GM12891 (cell line): ENCODE measurements at places on chromosomes 3 and 15.

- no peak for DNase-seq
These were observed 356.7 kb upstream of the UMPS start for GRCh38 chr3:124373524-124373923.

GRCh38 chr15:100463515-100463914 lies 65.2 kb downstream of the CERS3 start:
- DNase-seq = no peak

DNA sequence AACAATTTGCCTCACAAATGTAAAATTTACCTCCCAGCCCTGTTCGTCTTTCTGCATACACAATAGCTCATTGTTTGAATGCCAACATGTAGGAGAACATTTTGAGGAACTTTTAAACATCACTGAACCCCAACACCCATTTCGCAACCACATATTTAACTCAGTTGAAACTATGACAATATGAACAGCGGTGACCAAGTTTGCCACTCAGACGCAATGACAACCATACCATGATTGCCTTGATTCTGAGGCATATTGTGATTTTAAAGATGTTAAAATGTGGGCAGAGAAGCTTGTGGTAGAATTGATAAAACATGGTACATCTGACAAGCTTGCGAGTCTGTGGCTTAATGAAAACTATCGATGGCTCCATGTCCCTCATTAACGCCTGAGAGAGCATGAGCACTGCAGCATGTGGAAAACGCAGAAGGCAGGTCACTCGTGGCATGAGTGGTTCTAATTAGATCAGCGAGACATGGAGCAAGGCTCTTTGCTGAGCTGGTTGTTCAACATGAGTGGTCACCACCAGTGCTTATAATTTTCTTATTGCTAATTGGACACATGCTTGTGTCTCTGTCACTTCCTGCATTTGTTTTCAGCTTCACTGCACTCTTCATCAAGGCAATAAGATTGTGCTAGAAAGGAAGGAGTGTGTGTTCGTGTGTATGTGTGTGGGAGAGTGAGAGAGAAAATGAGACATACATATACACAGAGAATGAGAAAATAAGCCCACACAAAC lies 116.8 kb downstream of the CHST2 start:
- no peak for DNase-seq

- DNase-seq = no peak
These were observed 320.8 kb upstream of the CTNNB1 start for GRCh38 chr3:40878464-40878905.

GRCh38 chr3:151305060-151305774 lies 11.4 kb downstream of the GPR87 start:
- no peak for DNase-seq

- no peak for DNase-seq
These were observed 37.7 kb downstream of the SLC6A6 start for GRCh38 chr3:14440168-14440518.

GRCh38 chr15:40750885-40751284 lies 4.2 kb downstream of the RMDN3 start:
- DNase-seq = no peak

DNA sequence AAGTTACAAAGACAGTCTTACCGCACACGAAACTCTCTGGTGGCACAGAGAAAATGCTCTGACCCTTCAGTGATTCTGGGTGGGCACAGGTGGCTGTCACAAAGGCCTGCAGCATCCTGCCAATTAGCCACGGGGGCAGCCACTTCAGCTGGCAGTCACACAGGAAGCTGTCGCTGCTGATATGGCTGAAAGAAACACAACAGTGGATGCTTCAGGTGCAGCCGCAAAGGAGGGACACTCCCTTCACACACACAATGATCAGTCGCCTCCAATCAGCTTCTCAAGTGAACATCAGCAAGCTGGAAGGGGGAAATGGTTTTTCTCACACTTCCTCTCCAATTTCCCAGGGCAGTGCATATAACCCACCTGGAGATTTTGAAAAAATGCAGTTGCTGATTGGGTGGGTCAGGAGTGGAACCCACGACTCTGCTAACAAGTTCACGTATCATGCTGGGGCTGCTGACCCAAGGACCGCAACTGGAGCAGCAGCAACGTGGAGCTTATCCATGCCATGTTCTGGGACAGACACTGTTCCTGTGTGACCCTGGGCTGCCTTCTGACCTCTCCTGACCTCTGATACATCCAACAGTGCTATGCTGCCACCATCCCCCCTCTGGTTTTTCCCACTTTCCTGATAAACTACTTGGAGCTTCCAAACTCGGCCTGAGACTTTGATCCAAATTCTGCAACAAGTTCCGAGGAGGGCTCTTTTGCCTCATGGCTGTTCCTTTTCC lies 106.6 kb downstream of the LRIG1 start:
- DNase-seq = peak; percentile 61

DNA sequence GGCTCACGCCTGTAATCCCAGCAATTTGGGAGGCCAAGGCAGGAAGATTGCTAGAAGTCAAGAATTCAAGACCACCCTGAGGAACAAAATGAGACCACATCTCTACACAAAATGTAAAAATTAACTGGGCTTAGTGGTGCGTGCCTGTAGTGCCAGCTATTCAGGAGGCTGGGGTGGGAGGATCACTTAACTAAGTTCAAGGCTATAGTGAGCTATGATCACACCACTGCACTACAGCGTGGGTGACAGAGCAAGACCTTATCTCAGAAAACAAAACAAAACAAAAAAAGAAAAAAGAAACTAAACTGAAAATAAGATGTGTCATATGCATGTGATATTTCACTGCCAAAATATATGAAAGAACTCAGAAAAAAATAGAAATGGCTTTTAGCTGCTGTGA lies 243.3 kb upstream of the CCDC54 start:
- DNase-seq = no peak

GRCh38 chr3:9897408-9898372 lies 5.0 kb upstream of the IL17RE start:
- DNase-seq = no peak

- DNase-seq = no peak
These were observed 83.3 kb downstream of the TMCO5A start for GRCh38 chr15:38017721-38018120.

DNA sequence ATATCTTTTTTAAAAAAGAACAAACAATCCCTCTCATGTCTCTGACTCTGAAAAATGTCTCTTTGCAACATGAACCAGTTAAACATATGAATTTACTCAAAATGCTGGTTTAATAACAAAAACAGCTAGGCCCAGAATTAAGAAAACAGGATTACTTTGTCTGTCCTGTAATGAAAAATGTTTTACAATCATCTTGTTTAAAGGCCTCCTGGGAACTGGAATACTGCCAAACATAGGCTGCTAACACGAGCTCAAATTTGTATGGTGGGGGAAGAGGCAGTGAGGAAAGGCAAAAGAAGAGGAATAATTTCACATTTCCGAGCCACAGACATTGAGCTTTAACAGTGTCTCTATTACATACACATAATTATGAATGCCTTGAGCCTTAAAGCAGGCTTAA lies 61.7 kb upstream of the PPIB start:
- DNase-seq = no peak

DNA sequence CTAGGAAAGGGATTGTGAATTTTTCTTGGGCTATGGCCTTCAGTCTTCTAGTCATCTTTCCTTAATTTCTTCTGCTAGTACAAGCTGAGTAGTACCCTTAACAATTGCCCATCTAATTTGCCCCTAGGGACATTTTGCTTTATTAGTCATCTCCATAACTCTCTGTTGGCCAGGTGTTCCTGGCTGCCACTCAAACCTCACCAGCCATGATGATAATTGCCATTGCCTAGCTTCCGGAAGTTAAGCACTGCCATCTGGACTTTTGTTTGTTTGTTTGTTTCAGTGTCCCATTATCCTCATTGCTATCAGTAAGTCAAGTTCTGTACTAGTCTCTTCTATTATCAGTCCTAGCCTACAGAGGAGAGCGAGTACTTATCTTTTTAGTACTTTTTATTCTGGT lies 36.6 kb upstream of the UBL7 start:
- DNase-seq = no peak

DNA sequence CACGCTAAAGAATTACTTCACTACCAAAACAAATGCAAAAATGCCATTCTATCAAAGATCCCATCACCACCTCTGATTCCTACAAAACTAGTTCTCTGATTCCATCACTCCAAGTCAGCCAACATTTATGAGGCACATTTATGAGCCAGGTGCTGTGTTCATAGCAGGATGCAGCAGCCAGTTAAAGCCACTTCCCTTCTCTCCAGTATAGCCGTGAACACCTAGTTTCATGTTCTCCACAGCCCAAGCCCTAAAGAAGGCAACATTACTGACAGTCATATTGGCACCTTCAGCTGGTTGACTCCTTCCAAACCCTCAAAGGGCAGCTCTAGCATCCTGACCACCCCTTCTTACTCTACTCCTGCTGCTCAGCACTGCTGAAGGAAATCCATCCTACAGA lies 36.4 kb downstream of the RYK start:
- DNase-seq = no peak

GRCh38 chr3:94307588-94307987 lies 244.7 kb downstream of the NSUN3 start:
- no peak for DNase-seq

GRCh38 chr3:535566-536416 lies 339.2 kb downstream of the CHL1 start:
- no peak for DNase-seq
